ENCODE measurements at places on chromosomes 5 and 9. TPM values are rescaled to one million over a fixed set of nuclear protein-coding genes. Genes with fewer than 3 reads are reported as not detected.

CLTA gene
- total RNA-seq: 190 TPM

STXBP1 gene
- total RNA-seq: 77.0 TPM

DRD1 gene
- total RNA-seq: 1.1 TPM

GRCh38 chr9:92393686-92394085 lies 10.7 kb downstream of the OGN start:
- DNase-seq: no peak

- DNase-seq: no peak
Measured at GRCh38 chr5:130171699-130172098, 267.4 kb downstream of the CHSY3 start.

DNA sequence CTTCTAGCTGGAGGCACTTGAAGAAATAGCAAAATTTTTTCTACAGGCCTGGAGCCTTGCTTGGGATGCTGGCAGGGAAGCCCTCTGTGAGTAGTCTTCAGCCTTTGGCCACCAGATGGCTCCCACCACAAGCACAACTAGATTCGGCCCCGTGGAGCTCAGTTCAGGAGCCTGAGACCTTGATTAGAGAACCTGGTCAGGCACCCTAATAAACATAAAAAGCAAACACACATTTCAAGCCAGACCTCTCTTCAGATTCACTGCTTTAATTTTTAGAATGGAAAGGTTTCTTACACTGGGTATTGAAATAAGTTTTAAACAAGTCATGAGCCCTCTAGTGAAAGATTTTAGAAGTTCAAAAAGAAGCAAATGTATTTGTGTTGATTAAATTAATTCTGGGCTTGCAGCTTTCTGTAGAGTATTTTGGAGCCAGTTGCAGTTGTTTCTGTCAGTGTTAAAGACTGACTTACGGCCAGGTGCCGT lies 41.4 kb downstream of the GLRX start:
- peak; percentile 90 for DNase-seq

GRCh38 chr9:92312887-92313623 lies 12.1 kb downstream of the NOL8 start:
- no peak for DNase-seq

GRCh38 chr5:2269656-2270055 lies 386.9 kb upstream of the IRX4 start:
- DNase-seq: no peak

GRCh38 chr5:77641397-77641943 lies 3.0 kb upstream of the OTP start:
- DNase-seq: no peak

DNA sequence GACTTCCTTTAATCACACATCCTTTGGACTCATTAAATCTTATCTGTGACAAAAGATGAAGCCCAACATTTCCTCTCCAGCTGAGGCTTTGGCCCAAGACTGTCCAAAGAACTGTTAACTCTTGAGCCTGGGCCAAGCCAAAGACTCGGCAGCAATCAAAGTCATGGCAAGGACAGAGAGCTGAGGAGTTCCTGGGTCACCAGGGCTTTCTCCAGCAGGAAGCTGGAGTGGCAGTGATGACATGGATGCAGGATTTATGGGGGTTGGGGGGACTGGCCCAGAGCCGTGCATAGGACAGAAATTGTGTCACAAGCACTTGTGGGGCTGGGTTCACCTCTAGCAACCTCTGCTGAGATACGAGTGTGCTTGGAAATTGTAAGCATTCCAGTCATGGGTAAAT lies 440.3 kb downstream of the PLK2 start:
- DNase-seq: no peak

- peak; percentile 80 for DNase-seq
Measured at GRCh38 chr5:178465861-178466288, 124.3 kb downstream of the COL23A1 start.

Measured in mesenteric fat pad (tissue), 1 donor.